HT1080 (cell line): ENCODE measurements at places on chromosomes 11 and 22.

GRCh38 chr11:34208266-34209135 lies 103.1 kb downstream of the NAT10 start:
- peak; percentile 66 for DNase-seq

DNA sequence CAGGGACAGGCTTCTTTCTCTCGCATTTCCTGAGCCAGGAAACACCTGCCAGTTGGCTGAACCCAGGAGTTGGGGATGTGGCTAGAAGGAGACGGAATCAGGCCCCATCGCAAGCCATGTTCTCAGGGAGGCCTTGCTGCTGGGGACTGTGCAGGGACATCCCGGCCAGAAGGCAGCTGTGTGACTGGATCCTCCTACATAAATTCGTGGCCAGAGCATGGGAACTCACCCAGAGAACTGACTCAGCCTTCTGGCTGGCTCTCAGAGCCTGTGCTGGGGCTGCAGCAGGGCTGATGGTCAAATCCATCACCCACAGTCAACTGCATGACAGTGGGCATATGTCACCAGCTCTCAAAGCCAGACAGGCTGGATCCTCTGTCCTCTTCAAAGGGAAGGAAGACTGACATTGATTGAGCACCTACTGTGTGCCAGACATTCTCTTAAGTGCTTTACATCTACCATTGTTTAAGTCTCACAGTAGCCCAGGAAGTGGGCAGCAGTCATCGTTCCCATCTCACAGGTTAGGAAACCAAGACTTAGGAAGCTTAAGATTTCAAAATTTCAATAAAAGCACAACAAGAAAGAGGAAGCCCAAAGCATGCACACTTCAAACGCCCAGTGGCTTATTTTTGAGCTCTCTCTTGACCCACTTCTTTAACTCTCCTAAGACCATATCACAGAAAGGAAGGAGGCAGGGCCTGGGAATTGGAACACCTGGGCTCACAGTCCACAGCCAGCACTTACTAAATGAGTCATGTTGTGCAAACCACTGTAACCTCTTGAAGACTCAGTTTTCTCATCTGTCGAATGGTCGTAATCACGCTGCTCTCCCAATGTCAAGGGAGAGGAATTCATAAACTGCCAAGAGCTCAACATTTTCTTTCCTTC lies 30.9 kb upstream of the CACNG2 start:
- no peak for DNase-seq

DNA sequence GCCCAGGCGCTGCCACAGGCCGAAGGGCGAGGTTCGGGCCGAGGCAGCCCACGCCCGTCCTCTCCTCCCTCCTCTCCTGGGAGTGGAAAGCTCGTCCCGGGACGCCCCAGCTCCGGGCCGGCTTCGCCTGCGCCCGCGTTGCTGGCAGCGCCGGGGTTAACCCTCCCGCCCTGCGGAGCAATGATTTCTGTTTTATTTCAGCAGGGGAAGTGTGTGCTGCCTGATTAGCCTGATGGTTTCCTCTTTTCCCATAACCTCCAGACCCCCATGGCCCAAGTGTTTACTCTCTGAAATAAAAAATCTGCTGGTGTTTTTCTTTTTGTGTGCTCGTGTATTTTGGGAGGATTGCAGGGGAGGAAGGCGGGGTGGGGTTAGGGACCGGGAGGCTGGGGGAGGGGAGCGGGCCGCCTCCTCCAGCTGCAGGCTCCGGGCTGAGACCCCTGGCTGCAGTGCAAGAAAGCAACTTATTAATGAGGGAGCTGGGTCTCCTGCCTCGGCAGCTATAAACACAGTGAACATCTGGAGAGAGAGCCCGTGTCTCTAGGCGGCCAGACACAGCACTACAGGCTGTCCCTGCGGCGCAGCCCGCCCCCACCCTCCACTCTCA lies 38.6 kb downstream of the ETS1 start:
- no peak for DNase-seq

GRCh38 chr11:1748636-1749394 lies 1.6 kb downstream of the IFITM10 start:
- DNase-seq, result no peak

DNA sequence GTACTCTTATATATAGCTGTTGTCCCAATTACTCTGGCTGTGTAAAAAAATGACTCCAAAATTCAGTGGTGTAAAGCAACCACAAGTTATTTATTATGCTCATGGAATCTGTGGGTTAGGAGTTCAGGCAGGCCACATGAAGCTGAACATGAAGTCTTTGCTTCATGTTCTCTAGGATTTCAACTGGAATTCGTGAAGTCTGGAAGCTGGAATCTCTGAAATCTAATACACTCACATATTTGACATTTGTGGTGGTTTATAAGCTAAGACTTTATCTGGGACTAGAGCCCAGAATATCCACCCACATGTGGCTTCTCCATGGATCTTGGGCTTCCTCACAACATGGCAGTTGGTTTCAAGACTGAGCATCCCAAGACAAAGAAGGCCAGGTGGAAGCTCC lies 430.6 kb downstream of the MIAT start:
- DNase-seq, result no peak

DNA sequence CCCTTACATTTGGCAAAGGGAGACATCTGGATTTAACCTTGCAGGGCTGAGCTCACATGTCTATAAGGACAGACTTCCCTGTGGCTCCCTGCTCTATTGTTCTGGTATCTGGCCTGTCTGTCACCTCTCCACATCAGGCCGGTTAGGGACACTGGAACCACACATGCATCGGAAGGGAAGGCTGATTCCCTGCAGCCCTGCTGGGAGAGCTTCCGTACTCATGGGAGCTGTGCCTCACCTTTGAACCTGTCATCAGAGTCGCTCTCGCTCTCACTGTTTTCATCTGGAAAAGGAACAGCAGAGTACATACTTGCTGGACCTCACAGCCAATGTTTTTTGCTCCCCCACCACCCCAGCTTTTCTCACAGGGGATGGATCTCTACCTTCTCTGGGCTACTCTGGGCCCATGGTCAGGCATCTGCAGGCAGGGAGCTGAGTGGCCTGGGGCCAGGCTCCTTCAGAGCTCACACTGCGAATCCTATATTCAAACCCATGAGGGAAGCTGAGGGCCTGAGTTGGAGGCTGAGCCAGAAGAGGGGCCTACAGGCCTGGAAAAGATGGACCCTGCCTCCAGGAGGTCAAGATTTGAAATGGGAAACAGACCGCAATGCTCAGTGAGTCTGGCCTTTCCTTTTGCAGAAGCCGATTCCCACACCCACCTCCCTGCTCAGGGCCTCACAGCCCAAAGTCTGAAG lies 31.3 kb downstream of the RPL27A start:
- DNase-seq, result no peak

DNA sequence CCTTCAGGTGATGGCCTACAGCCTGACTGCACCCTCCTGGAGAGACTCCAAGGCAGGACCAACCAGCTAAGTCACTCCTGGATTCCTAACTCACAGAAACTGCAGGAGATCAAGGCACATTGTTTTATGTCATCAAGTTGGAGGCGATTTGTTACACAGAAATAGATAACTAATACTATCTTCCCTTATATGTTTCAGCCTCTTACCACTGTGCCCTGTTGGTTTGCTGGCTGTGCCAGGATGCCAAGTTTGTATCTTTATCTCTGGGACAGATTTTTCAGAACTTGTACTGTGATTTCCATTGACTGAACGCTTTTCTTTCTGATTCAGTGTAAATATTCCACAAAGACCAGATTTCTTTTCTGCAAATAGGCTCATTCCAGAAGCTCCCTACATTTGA lies 76.2 kb upstream of the OPCML start:
- DNase-seq, result no peak

GRCh38 chr11:111957663-111958444 lies 20.7 kb downstream of the DIXDC1 start:
- DNase-seq, result no peak

DNA sequence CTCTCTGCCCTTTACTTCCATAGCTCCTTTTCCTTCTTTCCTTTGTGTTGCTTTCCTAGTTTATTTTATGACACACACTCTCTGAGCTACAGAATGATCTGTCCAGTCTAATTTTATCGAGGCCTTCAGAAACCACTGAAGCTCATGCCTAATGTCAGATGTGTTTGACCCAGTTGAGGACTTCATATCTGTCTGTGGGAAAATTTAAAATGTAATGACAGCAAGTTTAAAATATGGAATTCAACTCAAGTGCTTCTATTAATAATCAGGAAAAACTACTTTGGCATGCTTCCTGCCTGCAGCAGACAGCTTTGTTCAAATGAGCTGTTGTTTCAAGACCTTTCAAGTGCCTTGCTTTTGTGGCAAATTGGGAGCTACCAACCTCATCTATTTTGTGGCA lies 261.8 kb upstream of the MTNR1B start:
- no peak for DNase-seq

GRCh38 chr11:45347348-45348082 lies 61.4 kb upstream of the SYT13 start:
- DNase-seq, result no peak

DNA sequence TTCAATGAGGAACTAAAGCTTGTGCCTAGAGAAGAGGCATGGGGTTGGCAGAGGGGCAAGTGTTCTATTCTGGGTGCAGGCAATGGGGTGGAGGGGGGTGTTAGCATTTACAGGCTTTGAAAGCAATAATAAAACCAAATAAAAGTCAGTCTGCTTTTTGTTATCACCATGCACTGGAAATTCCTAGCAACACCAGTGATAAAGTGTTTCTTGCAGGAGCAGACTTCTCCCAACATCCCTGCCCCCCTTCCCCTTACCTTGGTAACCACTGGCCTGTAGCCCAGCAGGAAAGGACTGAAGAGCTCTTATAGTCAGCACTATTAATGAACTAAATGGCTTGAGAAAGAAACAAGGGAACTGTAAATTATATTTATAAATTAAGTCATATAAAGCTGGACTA lies 65.2 kb upstream of the SESN3 start:
- no peak for DNase-seq

- peak; percentile 82 for DNase-seq
These were observed 108.8 kb upstream of the CD44 start for GRCh38 chr11:35029979-35030682.

DNA sequence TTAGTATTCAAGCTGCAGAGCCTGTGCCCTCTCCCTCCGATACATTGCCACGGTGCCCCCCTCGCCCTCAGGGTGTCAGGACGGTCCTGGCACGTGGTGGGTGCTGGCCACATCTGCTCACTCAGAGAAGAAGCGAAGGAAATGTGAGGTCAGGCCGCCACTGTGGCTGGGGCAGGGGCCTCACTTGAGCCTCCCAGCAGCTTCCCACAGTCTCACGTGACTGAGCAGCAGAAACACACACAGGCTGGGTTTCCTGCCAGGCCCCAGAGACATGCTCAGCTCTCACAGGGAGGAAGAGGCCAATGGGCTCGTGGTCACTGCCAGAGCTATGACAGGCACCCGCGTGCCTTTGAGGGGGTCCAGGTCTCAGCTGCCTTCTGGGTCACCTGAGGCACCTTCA lies 37.9 kb upstream of the PRR5 start:
- no peak for DNase-seq

- no peak for DNase-seq
These were observed 22.4 kb upstream of the SLC22A12 start for GRCh38 chr11:64568584-64569140.

DNA sequence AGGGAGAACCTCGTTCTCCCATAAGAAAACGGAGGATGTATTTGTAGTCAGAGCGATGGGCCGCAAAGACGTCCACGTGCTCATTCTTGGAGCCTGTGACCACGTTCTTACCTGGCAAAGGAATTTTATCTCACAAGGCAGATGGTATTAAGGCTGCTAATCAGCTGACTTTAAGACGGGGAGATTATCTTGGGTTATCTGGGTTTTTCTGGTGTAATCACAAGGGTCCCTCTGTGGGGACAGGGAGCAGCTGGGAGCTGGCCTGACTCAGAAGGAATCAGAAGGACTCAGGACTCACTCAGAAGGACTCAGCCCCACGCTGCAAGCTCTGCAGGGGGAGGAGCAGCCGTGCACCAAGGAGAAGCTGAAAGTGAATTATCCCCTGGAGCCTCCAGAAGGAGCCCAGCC lies 7.5 kb upstream of the SIGIRR start:
- no peak for DNase-seq

DNA sequence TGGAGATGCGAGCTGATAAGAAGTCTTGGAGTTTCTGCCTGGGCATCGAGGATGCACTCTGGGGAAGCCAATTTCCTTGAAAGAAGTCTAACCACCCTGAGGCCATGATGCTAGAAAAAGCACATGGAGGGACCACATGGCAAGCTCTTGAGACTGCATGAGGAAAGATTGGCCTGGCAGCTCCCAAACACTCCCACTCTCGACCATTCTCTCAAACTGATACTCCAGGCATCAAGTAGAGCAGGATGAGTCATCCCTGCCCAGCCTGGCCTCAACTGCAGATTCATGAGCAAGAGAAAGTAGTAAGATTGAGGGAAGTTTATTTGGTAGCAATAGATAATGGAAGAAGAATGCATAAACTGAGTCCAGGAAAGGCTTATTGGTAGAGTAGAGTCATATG lies 194.3 kb downstream of the KIF18A start:
- DNase-seq, result peak; percentile 75

- no peak for DNase-seq
These were observed 37.5 kb downstream of the KCNJ4 start for GRCh38 chr22:38417252-38418060.

- DNase-seq, result peak; percentile 88
These were observed 3.7 kb upstream of the RPS6KA4 start for GRCh38 chr11:64355078-64355940.

- peak; percentile 50 for DNase-seq
These were observed 22.7 kb upstream of the TMPRSS5 start for GRCh38 chr11:113728814-113729213.

DNA sequence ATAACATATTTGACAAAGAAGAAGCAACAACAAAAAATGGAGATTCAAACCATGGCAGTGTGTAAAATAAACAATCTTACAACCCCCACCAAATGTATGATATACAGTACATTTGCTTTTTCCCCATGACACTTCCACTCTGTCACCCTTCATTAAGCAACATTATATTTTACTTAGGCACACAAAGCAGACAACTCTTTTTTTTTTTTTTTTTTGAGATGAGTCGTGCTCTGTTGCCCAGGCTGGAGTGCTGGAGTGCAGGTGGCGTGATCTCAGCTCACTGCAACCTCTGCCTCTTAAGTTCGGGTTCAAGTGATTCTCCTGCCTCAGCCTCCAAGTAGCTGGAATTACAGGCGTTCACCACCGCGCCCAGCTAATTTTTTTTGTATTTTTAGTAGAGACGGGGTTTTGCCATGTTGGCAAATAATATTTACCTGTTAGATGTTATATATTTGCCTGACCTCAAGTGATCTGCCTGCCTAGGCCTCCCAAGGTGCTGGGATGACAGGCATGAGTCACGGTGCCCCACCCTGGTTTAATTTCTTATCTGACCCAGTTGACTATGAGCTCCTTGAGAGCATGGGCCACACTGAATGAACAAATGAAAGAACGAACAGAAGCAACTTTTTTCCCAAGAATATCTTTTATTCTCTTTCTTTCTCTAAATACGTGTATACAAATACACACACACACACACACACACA lies 5.5 kb upstream of the PCF11 start:
- DNase-seq, result peak; percentile 77

- peak; percentile 32 for DNase-seq
These were observed 607 bp downstream of the PLAAT3 start for GRCh38 chr11:63613517-63614135.

- DNase-seq, result no peak
These were observed 72.2 kb downstream of the MTNR1B start for GRCh38 chr11:93041682-93042081.

DNA sequence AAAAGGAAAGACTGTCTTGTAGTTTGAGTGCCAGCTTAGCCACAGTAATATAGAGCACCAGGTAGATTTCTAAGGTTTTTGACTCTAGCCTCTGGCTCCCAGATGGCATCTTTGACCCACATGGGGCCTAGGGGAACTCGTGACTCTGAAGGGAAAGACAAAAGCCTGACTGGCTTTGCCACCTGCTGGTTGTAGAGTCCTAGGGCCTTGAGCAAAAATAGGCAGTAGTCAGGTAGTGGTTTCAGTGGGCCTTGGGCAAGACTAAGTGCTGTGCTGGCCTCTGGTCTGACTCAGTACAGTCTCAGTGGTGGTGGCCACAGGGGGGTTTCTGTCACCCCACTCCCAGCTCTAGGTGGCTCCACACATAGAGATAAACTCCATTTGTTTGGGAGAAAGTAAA lies 349.4 kb downstream of the FAM181B start:
- DNase-seq, result no peak
